ENCODE measurements at places on chromosomes 11 and 22.

DNA sequence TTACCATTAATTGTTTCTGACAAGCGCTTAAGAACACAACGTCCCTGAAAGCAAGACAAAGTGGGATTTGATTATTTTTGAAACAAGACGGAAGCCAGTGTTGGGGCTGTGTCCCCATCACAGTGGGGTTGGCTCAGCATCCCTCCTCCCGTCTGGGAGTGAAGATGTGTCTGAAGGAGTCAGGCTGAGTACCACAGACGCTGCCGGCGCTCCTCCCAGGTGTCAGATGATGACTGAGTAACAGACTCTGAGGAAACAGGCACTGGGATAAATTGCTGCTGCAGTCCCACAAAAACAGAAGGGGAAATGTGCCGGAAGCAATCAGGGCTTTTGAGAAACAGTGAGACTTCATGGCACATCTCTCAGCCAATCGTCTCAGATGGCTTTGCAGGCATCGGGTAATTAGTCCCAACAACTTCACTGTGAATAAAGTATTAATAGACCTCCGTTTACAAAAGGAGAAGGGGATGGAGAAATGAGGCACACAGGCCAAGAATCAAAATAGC, 266.7 kb downstream of the OPCML start:
- DNase-seq = no peak

- no peak for DNase-seq
Observed at GRCh38 chr22:49207008-49208003, 620.4 kb downstream of the BRD1 start.

DNA sequence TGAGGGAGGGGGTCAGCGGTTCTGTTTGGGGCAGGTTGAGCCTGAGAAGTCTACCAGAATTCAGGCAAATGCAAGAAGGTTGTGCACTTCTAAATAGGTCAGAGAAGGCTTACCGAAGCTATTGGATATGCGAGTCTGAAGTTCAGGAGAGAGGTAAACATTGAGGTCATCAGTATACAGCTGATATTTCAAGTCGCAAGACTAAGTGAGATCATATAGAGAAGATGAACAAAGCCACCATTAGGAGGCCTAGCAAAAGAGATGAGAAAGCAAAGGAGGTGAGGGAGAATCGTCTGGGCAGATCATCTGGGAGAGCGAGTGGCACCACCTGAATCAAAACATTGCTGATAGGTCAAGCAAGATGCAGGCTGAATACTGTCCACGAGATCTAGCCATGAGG, 430.6 kb downstream of the BUD13 start:
- DNase-seq = no peak

- DNase-seq = no peak
Observed at GRCh38 chr11:7381937-7382336, 103.4 kb upstream of the OLFML1 start.

DNA sequence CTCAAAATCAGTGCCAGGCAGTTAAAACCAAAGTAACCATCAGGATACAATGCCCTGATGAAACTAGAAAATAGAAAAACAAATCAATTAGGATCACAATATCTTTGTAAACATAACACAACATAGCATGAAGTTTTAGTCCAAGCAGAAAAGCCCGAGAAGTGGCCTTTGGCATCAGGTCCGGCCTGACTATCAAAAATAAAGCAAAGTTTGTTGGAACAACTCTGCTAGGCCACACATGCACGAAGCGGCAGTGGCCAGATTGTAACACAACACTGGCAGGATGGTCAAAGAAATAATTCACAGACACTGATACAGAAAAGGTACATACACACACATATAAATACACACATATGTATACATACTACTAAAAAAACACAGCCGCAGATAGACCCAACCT, 26.9 kb downstream of the CDON start:
- no peak for DNase-seq

GRCh38 chr22:25134028-25134427, 65.6 kb upstream of the CRYBB3 start:
- no peak for DNase-seq

GRCh38 chr11:31687861-31688260, 123.3 kb downstream of the PAX6 start:
- DNase-seq = no peak

Measured in AG09309 (cell line).